ENCODE measurements at places on chromosomes 5 and 9. TPM values are rescaled to one million over a fixed set of nuclear protein-coding genes. Genes with fewer than 3 reads are reported as not detected.

- no peak for DNase-seq
These were observed 621.7 kb downstream of the SEMA5A start for GRCh38 chr5:8924054-8924793.

Gene SPINK6
- polyA plus RNA-seq, result not detected

DNA sequence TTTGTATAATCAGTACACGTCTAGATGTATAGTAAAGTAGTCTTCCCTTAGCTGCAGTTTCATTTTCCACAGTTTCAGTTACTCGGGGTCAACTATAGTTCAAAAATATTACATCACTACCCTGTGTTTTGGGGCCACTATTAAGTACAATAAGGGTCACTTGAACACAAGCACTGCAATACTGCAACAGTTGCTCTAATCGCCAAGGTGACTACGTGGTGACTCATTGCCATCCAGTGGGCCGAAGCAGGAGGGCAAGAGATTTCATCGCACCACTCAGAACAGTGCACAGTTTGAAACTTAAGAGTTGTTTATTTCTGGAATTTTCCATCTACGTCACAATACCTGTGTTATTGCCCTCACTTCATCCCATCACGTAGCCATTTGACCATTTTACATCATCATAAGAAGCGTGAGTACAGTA is at the start of gene ARL14EPL:
Gene ARL14EPL (plus strand): TSS at position 379 of the 424 bp plus-strand sequence. CDS start 18,994 bp downstream, outside the sequence.
- no peak for DNase-seq

- no peak for DNase-seq
These were observed 242.5 kb downstream of the DIRAS2 start for GRCh38 chr9:90400091-90400490.

GRCh38 chr9:69660304-69660703 is 11.9 kb downstream of the APBA1 start:
- no peak for DNase-seq

DNA sequence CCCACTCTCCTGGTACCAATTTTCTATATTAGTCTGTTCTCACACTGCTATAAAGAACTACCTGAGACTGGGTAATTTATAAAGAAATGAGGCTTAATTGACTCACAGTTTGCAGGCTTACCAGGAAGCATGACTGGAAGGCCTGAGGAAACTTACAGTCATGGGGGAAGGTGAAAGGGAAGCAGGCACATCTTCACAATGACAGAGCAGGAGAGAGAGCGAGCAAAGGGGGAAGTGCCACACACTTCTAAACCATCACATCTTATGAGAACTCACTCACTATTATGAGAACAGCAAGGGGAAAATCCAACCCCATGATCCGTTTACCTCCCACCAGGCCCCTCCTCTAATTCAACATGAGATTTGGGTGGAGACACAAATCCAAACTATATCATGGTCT is 72.2 kb downstream of the ATG10 start:
- no peak for DNase-seq

GRCh38 chr9:77983320-77983662 is 48.3 kb downstream of the GNAQ start:
- DNase-seq, result no peak

GRCh38 chr9:14087576-14087975 is 226.4 kb downstream of the NFIB start:
- no peak for DNase-seq

- DNase-seq, result no peak
These were observed 906 bp downstream of the SLC25A51 start for GRCh38 chr9:37902796-37903646.

Gene NTMT1
- polyA plus RNA-seq, result 38.4 TPM

DNA sequence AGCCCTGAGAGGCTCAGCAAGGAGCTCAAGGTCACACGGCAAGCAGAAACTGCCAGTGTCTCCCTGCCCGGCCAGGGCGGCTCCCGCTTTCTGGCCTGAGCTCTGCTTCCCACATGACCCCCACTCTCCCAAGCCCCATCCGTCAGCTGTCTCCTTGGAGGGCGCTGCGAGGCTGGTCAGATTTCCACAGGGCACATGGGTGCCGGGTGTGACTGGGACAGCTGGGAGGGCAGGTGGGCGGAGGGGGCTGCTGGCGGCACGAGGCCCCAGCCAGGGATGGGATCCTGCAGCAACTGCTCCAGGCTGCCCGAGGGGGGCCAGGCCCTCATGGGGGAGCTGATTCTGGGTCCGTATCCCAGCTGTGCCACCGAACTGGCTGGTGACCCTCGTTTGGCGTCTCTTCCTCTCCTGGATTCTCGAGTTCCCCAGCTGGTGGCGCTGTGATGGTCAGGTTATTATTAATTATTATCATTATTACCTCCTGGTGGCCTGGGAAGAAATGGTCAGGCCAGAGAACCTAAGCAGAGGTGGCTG is 12.9 kb upstream of the WDR38 start:
- no peak for DNase-seq

Gene CAMK4
- polyA plus RNA-seq, result 5.3 TPM

GRCh38 chr9:8727191-8727590 is 927.6 kb upstream of the DMAC1 start:
- DNase-seq, result no peak

DNA sequence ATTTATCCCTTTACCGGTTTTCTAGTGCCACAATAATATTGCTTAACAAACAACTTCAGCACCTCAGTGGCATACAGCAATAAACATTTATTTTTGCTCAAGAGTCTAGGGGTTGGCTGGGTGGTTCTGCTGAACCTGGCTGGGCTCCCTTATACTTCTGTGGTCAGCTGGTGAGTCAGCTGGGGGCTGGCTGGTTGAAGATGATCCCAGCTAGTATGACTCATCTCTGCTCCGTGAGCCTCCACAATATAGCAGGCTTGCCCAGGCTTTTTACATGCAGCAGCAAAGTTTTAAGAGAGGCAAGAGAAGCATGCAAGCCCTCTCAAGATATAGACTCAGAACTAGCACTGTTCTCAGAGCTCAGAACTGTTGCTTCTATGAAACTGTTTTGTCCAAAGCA is 523.5 kb upstream of the CLINT1 start:
- no peak for DNase-seq

DNA sequence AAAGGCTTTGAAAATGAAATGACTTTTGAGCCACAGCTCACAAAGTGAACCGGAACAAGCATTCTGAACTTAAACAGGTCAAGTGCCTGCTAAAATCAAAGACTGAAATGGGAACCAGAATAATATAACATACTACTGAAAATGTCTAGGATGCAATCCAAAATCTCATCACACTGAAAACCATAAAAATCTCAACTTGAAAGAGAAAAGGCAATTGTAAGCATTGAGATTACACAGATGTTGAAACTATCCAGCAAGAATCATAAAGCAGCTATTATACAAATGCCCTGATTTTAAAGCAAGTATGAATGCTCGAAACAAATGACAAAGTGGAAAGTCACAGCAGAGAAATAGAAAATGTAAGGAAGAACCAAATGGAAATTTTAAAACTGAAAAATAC is 211.5 kb upstream of the GAS1 start:
- no peak for DNase-seq

DNA sequence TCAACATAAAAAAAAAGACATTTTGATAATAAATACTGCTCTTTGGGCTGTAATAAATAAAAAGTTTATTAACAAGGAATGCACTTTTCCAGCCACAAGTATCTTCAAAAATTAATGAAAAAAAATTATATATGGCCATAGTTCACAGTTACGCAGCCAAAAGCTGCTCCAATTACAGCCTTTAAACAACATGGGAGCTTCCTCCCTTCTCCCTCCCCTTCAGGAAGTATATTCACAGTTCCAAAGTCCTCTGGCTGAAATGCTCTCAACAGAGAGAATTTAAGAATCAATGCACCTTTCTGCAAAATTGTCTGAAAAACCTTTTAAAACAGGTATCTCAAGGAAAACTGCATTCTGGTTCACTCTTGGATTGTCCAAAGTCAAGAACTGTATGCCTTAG is 5.9 kb downstream of the PLK2 start:
- no peak for DNase-seq

Gene SLC25A48
- polyA plus RNA-seq, result 3.9 TPM

DNA sequence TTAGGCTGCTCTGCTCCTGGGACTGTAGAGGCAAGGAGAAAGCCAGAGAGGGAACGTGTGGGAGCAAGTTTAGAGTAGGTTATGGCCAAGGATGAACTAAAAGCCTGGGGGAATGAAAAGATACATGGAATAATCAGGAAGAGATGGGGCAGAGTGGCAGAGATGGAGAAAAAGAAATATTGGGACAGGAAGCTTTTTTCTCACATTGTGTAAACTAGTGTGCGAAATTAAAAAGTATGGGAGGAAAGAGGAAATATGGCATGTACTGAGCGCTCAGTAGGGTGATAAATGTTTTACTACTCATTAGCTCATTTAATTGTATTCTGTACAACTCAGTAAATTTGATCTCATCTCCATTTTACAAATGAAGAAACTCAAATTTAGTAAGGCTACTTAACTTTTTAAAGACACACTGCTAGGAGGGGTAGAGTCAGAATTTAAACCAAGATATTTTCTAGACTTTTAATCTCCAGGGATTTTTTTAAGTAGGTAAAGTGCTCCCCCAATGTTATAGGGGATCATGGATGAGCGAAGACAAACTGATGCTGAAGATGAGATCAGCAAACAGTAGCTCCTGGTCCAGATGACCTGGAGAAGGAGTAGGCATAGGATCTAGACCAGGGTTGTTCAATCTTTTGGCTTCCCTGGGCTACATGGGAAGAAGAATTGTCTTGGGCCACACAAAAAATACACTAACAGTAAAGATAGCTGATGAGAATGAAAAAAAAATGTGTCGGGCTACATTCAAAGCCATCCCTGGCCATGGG is 30.8 kb downstream of the ALDH1A1 start:
- no peak for DNase-seq

Gene F2RL2
- 0.50 TPM for polyA plus RNA-seq

DNA sequence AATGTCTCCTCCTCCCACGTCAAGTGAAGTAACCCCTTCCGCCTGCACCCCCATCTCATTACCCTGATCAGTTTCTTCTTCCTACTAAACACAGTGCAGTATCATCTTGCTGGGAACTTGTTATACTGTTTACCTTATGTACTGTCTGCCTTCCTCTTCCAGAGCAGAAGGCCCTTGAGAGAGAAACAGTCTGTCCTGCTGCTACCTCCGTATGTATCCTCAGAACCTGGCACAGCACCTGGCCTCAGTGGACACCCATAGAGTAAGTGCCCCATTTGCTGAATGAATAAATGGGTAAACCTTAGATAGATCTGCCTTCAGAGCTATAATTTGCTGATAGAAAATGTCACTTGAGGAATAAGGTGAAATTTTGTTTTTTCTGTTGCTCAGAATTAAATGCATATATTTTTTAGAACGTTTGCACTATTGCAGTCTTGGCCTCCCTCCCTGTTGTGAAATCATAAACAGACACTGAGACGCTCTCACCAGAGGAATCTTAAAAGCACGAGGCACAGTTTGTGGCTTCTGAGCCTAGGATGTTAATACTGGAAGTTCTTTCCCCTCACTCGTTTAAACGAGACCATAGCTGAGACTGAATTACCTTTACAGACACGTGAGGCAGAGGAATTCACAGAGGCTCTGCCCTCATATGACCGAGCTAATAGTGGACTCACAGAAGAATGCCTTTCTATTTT is 223.1 kb upstream of the DAP start:
- no peak for DNase-seq

GRCh38 chr9:81239388-81239787 is 450.0 kb downstream of the TLE1 start:
- no peak for DNase-seq

- DNase-seq, result no peak
These were observed 516.9 kb upstream of the ZNF608 start for GRCh38 chr5:125263356-125263755.

GRCh38 chr9:33140401-33141360 is 26.5 kb downstream of the B4GALT1 start:
- no peak for DNase-seq

- DNase-seq, result no peak
These were observed 34.3 kb downstream of the ZNF462 start for GRCh38 chr9:106897236-106897635.

Gene CEMIP2
- 26.7 TPM for polyA plus RNA-seq

Gene GOLGA1
- polyA plus RNA-seq, result 15.7 TPM

- DNase-seq, result no peak
These were observed 88.5 kb downstream of the PRR16 start for GRCh38 chr5:120552638-120553037.

- no peak for DNase-seq
These were observed 3.9 kb downstream of the TYRP1 start for GRCh38 chr9:12696931-12697622.

Gene ACOT12
- 0.43 TPM for polyA plus RNA-seq

Gene SOHLH1
- not detected for polyA plus RNA-seq

Gene ROPN1L
- 0.90 TPM for polyA plus RNA-seq

GRCh38 chr5:34534523-34535103 is 121.5 kb upstream of the RAI14 start:
- no peak for DNase-seq

- no peak for DNase-seq
These were observed 82.8 kb downstream of the GTF3C4 start for GRCh38 chr9:132752877-132753592.

Gene C5orf58
- 0.21 TPM for polyA plus RNA-seq

DNA sequence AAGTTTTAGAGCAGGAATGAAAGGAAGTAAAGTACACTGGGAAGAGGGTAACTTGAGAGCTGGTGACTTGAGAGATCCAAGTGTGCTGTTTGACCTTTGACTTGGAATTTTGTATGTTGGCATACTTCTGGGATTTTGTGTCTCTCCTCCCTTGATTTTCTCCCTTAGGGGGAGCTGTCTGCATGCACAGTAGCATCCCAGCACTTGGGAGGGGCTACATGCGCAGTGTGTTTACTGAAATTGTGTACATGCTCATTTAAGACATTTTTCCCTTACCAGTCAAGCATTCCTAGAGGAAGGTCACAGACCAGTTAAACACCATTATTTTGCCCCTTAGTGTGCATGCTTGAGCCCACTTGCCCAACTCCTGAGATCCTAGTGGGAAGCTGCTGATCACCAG is 120.1 kb downstream of the ZNF622 start:
- no peak for DNase-seq
